ENCODE measurements at places on chromosomes 1 and 21.

DNA sequence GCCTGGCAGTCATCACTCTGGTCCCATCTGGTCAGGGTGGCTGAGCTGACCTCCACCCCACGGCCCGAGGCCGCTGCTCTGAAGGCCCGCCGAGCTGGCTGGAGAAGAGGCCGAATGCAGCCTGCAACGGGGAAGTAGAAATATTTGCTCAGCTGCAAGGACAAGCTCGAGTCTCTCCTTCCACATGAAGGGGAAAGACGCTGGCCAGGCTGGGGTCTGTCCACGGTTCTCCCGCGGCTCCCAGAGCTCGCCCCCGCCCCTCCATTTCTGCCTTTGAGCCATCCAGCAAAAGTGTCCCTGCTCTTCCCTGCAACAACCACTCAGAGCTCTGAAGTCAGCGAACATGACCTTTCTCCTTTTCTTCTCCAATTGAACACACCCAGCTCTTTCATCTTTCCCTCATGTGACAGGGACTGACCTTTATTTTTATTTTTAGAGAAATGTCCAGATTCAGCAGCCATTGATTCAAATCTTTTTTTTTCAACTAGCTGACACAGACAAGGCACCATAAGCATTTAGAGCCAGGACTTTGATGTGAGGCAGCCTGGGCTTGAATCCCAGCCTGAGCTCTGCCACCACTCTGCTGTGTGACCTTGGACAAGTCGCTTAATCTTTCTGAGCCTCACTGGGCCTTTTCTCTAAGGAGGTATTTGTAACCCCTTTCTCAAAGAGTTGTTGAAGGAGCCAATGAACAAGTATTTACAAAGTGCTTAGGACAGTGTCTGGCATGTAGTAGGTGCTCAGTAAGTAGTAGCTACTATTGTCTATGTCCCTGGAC, 149.3 kb upstream of the WNT4 start:
- H3K36me3 ChIP-seq = no peaks in the 10 kb centered on the region
- no peak overlapping the region for H3K27ac ChIP-seq
- no peaks in the 10 kb centered on the region for H3K4me1 ChIP-seq
- H3K4me3 ChIP-seq = no peak overlapping the region
- no peak for DNase-seq

GRCh38 chr1:164588516-164589341, 29.7 kb downstream of the PBX1 start:
- peaks cover 4% of the 10 kb centered on the region for H3K4me1 ChIP-seq
- H3K36me3 ChIP-seq = no peaks in the 10 kb centered on the region
- peak overlapping the region; percentile 61 for H3K4me3 ChIP-seq
- no peak overlapping the region for H3K27ac ChIP-seq
- DNase-seq = no peak
- no peaks in the 10 kb centered on the region for H3K27me3 ChIP-seq

DNA sequence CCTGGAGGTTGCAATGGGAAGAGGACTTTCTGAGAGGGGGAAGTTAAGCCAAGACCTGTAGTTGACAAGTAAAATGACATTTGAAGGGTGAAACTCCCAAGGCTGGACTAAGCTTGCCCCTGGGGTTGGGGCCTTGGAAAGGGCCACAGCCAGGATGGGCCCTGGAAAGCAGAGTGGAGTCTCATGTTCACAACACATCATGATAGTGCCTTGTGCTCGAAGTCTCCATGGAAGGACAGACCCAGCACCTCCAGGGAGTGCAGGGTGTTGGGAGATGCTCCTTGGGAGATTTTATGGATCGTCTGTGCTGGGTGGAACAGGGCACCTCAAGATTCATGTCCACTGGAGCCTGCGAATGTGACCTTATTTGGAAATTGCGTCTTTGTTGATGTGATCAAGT, 55.6 kb upstream of the ACTRT2 start:
- peak; percentile 45 for DNase-seq
- no peak overlapping the region for H3K27ac ChIP-seq
- H3K4me3 ChIP-seq = no peak overlapping the region
- H3K36me3 ChIP-seq = no peaks in the 10 kb centered on the region

GRCh38 chr1:145788580-145788979, 35.3 kb downstream of the RNF115 start:
- no peak overlapping the region for H3K27ac ChIP-seq
- H3K4me3 ChIP-seq = no peak overlapping the region
- H3K4me1 ChIP-seq = no peaks in the 10 kb centered on the region
- H3K36me3 ChIP-seq = peaks cover 16% of the 10 kb centered on the region
- H3K27me3 ChIP-seq = no peaks in the 10 kb centered on the region

- H3K4me1 ChIP-seq = no peaks in the 10 kb centered on the region
- DNase-seq = no peak
- no peak overlapping the region for H3K4me3 ChIP-seq
- no peaks in the 10 kb centered on the region for H3K36me3 ChIP-seq
Measured at GRCh38 chr1:230502996-230503395, 76.9 kb upstream of the PGBD5 start.

All from osteoblast (primary cell).